ENCODE measurements at places on chromosomes 16 and 17.

DNA sequence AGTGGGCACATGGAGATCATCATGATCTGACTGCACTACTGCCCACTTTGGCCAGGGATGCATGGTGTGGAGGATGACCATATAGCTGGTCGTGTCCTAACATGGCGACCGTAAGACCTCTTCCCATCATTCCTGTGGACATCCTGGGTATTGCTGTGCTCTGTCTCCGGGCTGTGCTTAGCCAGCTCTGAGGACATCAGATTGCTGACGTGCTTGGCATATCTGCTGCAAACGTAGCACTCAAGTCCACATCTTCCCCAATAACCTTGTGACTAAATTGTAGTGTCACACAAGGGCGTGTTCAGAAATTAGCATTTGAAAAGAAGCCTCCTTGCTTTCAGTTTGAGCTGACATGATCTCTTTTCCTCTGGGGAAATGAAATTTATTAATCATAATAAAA is 373.2 kb downstream of the RBFOX1 start:
- no peak for DNase-seq

GRCh38 chr17:6098823-6099180 is 28.6 kb downstream of the WSCD1 start:
- DNase-seq: no peak

DNA sequence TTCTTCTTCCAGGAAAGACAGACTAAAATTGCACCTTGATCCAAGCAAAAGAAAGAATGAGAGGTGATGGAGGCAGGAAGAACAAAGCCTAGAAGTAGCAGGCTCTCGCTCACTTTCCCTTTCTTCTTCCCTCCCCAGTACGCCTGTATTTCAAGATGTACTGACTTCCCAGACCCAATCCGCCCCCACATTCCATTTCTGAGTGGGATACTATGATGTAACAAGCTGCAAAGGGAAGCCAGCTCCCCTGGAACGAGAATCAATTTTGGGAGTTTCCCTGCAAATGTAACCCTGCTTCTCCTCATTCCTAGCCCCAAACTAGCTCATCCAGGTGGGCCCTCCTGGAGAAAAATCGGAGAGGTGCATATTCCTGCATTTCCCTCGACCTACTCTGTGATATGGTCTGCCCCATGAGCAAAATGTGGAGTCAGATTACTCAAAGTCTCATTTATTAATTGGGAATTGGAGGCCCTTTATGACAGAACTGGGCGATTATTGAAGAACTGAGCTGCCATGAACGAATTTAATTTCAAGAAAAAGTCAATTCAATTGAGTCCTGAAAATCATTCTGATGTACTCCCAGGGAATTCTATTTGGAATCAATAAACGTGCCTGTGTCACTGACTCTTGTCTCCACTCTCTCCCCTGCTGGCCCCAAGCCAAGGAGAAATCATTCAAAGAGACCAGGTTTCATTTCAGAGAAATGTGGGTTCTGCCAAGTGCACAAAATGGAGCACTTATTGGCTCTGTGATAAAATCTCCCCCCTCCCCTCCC is 398.9 kb downstream of the SHISA9 start:
- DNase-seq: no peak

GRCh38 chr17:41307647-41308046 is 1.5 kb downstream of the KRTAP16-1 start:
- DNase-seq: no peak

- peak; percentile 68 for DNase-seq
Measured at GRCh38 chr16:70686376-70687101, 686 bp upstream of the MTSS2 start.

DNA sequence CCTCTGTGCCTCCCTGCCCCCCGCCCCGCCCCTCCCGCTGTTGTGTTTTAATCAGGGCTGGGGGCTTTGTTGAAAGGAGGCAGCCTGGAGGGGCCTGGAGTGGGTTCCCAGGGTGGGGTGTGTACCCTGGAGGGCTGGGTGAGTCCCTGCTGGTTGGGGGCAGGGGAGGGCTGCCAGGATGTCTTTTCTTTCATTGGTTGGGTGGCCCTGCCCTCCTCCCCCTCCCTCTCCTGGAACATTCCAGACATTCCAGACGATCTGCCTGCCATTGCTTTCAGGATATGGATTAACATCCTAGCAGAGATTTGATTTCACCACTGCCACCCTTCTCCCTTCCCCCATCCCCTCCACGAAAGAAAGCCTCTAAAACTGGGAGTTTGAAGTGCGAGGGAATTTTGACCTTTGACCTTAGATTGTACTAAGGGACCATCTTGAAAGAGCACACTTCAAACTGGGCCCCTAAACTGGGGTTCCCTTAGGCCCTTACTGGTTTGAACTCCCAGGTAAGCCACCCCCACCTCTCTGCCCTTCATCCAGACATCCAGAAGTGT is 25.3 kb downstream of the IGF2BP1 start:
- DNase-seq: no peak

DNA sequence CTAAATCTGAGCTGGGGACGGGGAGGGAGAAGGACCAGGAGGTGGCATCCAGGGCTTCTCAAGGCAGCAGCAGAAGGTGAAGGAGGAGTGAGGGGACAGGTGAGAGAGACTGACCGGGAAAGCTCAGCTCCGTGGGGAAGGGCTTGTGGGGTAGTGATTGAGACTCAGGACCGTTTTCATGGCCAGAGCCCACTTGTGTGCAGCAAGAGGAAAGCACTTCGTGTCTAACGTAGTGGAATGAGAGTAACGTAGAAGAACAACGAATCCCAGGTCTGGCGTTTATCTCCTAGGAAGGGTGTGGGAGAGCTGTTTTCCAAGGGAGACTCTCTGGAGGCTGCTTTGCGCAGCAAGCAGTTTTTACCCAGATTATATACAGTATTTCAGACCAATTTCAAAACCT is 1.3 kb upstream of the CDH3 start:
- no peak for DNase-seq

DNA sequence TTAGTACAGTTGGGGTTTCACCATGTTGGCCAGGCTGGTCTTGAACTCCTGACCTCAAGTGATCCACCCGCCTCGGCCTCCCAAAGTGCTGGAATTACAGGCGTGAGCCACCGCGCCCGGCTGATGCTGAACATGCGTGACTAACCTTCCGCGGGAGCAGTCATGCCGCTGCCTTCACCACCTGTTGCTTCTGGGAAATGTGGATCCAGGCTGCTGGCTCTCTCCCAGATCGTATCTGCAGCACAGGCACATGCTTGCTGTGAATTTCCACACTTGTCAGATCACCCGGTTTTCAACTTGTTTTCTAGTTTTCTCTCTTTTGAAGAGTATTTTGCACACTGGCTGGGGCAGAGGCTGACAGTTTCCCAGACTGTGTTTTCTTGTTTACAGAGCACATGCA is 97.9 kb downstream of the ADCY9 start:
- DNase-seq: no peak

DNA sequence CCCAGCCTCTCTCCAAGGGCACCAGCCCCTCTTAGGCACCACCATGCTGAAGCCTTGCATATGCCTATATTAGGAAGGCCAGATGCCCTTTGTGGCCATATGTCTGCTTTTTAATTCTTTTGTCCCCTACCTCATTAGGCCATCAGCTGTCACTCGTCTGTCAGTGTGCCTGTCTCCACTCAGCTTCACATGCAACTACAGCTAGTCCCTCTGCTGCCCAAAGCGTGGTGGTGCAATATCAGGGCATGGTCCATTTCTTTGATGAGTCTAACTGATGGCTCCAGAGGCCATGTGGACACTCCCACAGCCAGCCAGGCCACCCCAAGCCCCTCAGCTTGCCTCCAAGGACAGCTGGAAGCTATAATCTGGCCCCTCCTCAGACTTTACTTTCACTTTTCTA is 36.3 kb downstream of the MYO18A start:
- DNase-seq: peak; percentile 70

GRCh38 chr17:63356337-63356757 is 89.8 kb downstream of the CYB561 start:
- DNase-seq: no peak

- DNase-seq: no peak
Measured at GRCh38 chr17:75750661-75751423, 14.2 kb downstream of the GALK1 start.

GRCh38 chr16:83409347-83409746 is 398.4 kb upstream of the HSBP1 start:
- DNase-seq: no peak

DNA sequence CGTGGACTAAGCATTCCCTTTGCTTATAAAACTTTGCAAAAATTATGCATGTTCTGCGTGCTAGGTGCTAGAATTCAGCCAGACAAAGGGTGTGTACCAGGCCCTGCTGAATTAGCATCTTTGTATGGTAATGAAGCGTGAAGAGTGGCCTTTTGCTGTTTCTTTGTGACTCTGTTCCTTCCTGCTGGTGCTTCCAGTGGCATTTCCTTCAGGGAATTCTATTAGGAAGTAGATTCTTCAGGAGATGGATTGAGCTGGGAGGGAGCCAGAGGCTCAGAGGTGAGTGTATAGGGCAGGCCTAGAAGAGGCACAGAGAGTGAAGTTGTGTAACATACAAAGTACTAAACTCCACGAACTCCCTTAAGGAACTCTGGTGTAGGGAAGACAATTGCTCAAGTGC is 73.9 kb upstream of the ASIC2 start:
- DNase-seq: no peak

GRCh38 chr17:39601758-39602532 is 5.8 kb downstream of the NEUROD2 start:
- DNase-seq: no peak

- no peak for DNase-seq
Measured at GRCh38 chr16:79751471-79752184, 151.1 kb upstream of the MAF start.

- no peak for DNase-seq
Measured at GRCh38 chr17:75064867-75065561, 18.0 kb downstream of the KCTD2 start.

DNA sequence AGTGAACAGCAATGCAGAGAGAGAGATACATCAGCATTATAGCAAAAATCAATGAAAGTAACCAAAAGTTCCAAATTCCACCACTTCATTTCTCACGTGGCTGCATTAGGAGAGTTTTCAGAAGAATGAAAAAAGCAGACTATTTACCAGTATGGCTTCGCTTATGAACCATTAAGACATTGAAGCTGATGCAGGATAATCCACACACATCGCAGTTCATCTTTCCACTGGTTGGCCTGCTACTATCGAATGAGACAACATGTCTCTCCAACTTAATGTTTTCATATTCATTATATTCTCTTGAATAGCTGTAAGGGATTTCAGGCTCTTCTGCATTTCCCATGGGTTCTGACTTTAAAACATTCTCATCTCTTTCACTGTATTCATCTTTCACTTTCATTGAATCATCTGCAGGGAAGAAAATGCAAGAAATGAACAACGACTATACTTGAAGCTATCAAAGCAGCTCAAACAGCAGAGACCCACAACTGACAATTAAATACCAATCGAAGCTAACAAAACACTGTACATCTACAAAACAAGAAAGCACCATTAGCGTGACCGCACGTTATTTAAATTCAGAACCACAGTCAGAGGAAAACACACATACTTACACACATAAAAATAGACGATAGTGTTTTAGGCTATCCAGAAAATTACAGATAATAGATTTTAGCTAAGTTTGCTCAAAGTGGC is 54.9 kb downstream of the GRB7 start:
- no peak for DNase-seq

DNA sequence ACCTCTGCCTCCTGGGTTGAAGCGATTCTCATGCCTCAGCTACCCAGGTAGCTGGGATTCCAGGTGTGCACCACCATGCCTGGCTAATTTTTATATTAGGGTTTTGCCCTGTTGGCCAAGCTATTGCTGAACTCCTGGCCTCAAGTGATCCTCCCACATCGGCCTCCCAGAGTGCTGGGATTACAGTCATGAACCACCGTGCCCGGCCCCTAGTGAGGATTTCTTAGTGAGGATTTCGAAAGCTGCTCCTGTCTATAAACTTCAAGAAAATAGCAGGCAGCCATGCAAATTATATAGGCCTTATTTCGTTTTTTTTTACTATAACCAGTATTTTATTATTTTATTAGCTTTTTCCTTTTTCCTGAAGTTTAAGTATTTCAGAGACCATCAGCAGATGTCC is 41.6 kb downstream of the EPN2 start:
- DNase-seq: no peak

- DNase-seq: no peak
Measured at GRCh38 chr16:2854700-2855309, 3.2 kb downstream of the PRSS22 start.

DNA sequence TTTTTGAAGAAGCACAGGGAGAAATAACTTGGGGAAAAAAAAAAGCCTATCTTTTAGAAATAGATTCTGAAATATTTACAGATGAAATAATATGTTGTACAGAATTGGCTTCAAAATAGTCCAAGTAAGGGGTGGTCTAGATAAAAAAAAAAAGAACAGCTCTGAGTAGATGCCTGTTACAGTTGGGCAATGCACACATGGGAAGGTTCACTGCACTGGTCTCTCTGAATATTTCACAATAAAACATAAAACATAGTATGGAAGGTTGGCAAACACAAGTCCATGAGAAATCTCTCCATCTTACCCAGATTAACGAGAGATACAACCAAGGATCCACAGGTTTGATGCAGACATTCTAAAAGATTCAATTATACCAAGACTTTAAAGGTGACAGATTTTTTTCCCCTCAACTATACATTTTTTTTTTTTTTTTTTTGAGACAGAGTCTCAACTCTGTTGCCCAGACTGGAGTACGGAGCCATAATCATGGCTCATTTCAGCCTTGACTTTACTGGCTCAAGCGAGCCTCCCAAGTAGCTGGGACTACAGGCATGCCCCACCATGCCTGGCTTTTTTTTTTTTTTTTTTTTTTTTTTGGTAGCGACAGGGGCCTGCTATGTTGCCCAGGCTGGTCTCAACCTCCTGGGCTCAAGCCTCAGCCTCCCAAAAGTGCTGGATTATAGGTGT is 58.0 kb downstream of the KANSL1 start:
- DNase-seq: no peak

DNA sequence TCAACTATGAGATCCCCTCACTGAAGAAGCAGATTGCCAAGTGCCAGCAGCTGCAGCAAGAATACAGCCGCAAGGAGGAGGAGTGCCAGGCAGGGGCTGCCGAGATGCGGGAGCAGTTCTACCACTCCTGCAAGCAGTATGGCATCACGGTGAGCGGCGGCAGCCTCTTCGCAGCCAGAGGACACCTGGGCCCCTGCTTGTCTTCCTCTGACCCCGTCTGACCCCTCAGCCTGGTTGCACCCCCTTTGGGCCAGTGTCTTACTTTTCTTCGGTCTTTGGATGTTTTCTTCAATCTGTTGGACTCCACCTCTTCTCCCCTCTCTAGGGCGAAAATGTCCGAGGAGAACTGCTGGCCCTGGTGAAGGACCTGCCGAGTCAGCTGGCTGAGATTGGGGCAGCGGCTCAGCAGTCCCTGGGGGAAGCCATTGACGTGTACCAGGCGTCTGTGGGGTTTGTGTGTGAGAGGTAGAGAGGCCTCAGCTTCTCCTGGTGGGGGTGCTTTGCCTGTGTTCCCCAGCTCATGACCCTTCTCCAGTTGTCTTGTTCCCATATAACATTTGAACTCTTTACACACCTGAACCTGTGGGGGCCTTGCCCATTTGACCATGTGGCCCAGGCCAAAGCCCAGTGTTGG is 4.4 kb downstream of the CDK5RAP3 start:
- no peak for DNase-seq
